Aorta (tissue), 5 donors: ENCODE measurements at places on chromosomes 3 and 15. TPM values are rescaled to one million over a fixed set of nuclear protein-coding genes. Genes with fewer than 3 reads are reported as not detected.

Gene PYGO1
- polyA plus RNA-seq = 2.2 TPM

Gene POLQ
- 0.13 TPM for polyA plus RNA-seq

Gene HIGD2B
- polyA plus RNA-seq = not detected

Gene TXNRD3
- 3.6 TPM for polyA plus RNA-seq

Gene USP4
- polyA plus RNA-seq = 60.5 TPM

Gene LTF
- 0.59 TPM for polyA plus RNA-seq

Gene CP
- 23.7 TPM for polyA plus RNA-seq

Gene CLRN1
- not detected for polyA plus RNA-seq

Gene CD200
- 31.7 TPM for polyA plus RNA-seq

Gene VWA5B2
- polyA plus RNA-seq = 0.10 TPM
